ENCODE measurements at places on chromosomes 2 and 18. TPM values are rescaled to one million over a fixed set of nuclear protein-coding genes. Genes with fewer than 3 reads are reported as not detected.

TMEM37 gene
- not detected for total RNA-seq

DNA sequence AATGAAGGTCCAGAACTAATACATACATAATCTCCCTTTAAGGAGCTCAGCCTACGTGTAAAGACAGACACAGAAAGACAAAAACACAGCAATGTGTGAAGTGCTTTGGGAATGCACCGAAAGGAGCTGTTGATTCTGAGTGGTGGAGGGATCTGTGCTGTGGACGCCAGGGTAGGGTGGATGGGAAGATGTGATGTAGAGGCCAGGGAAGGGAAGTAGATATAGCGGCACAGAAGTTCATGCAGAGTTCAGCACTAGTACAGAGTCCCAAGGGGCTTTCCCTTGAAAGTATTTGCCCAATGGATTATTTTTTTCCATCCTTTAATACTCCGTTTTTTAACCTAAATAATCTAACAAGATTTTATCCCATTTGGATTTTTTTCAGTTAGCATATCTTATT is 32.1 kb upstream of the DOCK10 start:
- no peak for DNase-seq

GRCh38 chr18:63207143-63207790 is 112.3 kb downstream of the BCL2 start:
- no peak for DNase-seq

ERMN gene
- 194 TPM for total RNA-seq

DNA sequence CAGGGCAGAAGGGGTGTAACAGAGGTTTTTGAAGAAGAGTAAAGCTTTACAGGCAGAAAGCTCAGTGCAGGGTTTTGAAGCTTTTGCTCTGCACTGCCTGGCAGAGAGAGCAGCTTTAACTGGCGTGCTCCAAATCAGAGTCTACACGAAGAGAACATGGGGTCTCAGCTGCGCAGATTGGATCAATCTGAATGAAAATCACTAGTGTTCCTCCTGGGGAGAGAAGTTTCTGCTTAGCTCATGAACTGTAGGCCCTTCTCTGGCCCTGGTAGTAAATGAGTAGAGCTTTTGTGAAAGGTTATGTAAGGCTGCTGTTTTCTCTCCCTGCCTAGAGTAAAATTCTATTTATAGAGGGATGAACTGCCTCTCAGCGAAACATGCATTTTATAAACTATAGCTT is 13.6 kb downstream of the DCC start:
- no peak for DNase-seq

DNA sequence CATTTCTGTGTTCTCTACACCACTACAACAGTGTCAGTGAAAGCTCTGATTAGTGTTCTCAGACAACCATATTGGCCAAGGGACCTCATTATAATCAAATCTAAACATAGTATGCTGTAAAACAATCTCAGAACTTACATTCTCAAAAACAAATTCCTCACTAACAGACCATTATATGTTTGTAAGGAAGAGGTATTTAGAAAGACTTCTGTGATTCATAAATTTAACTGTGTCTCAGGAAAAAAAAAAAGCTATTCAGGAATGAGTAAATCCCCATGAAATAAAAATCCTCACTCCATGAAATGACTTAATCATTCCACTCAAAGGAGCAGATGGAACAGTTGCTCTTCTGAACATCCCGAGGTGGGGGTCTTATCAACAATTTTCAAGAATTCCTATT is 413.0 kb downstream of the CDH2 start:
- DNase-seq, result no peak

DNA sequence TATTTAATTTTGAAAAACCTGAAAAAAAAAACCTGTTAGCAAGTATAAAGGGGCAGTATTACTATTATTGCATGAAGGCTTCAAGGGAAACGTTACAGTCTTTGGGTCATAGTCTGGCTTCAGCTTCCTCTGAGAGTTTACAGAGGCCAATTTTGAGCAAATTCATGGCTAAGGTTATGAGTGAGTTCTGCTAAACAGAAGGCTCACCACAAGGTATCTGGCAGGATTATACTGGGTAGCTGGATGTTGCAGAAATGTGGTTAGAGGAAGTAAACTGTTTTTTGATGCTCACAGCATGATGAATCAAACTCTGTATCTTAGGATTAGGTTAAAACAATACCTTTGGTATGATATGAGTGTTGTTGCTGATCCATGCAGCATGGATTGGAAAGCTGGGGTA is 9.3 kb downstream of the MRPL19 start:
- no peak for DNase-seq

GRCh38 chr18:41226186-41226585 is 728.8 kb upstream of the PIK3C3 start:
- DNase-seq, result no peak

DNA sequence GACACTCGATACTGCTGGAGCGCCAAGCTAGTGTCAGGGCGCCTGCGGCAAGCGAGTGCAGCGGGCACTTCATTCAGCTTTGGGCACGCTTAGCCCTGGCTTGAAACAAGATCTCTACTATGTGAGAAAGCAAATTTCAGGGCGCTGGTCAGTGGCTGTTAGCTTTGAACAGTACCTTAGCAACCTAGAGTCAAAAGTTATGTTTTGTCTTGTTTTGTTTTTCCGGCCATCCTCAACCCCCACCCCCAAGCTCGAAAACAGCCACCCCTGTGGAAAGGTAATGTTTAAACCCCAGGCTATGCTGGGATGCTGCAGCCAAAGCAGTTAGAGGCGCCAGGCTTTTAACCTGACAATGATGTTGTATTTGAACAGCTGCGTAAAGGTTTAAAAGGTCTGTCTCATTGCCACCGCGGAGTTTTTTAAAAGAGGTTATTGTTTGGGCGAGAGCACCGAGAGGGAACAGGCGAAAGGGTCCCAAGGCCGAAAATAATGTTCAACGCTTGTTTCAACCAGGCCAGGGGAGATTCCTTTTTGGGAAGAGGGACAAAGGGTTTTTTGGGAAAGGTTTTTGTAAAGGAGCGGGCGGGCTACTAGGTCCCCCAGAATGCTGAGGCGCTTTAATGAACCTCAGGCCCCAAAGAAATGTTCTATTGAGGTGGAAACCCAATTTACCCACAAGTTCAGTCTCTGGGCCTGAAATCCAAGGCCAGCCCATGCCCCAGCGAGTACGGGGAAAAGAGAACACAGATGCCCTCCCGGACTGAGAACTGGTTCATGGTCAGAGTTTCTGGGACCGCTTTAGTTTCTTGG is 2.3 kb upstream of the HOXD10 start:
- DNase-seq, result no peak

GRCh38 chr18:33051407-33051806 is 278.6 kb upstream of the KLHL14 start:
- no peak for DNase-seq

MC4R gene
- 3.9 TPM for total RNA-seq

XIRP2 gene
- total RNA-seq, result not detected

HOXD3 gene
- total RNA-seq, result not detected

MARCO gene
- 0.60 TPM for total RNA-seq

- DNase-seq, result no peak
Observed at GRCh38 chr2:196956069-196956468, 29.6 kb upstream of the PGAP1 start.

EPHA4 gene
- total RNA-seq, result 111 TPM

C2orf66 gene
- 0.38 TPM for total RNA-seq

GRCh38 chr2:155250800-155251199 is 552.3 kb downstream of the KCNJ3 start:
- DNase-seq, result no peak

- no peak for DNase-seq
Observed at GRCh38 chr2:217902379-217903141, 100.2 kb downstream of the TNS1 start.

CYRIA gene
- total RNA-seq, result 113 TPM

ASPRV1 gene
- 9.5 TPM for total RNA-seq

GRCh38 chr2:237289139-237289538 is 124.8 kb downstream of the COL6A3 start:
- DNase-seq, result no peak

DNA sequence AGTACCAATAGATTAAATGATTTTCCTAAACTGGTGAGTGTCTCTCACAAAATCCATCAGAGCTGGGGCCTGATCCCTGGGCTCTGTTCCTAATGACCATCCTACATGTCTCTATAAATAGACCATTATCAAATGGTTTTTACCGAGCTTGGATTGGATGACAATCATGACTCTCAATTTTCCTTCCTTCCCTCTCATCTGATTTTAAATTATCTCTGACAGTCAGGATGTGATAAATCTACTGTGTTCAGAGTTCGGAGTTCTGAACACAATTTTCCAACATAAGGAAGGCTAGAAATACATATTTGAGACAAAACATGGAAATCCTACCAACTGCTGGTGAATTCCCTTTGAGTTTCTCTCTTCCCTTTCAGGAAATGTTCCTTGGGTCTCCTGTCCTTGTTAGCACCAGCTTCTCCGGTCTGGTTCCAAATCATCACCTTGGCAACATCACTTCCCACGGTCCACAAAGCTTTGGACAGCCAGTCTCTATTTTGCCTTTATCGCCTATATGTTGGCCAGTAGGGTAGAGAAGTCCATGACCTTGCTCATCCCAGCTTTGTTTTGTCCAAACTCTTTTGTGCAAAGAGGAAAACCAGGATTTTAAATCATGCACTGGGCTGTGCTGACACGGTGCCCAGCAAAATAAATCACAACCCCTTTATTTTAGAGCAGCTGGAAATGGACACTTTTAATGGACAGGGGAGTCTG is 139.6 kb upstream of the ITGA6 start:
- DNase-seq, result no peak

GRCh38 chr2:55811048-55811447 is 112.5 kb downstream of the EFEMP1 start:
- DNase-seq, result no peak

- DNase-seq, result no peak
Observed at GRCh38 chr18:49546278-49546677, 15.6 kb upstream of the LIPG start.

DNA sequence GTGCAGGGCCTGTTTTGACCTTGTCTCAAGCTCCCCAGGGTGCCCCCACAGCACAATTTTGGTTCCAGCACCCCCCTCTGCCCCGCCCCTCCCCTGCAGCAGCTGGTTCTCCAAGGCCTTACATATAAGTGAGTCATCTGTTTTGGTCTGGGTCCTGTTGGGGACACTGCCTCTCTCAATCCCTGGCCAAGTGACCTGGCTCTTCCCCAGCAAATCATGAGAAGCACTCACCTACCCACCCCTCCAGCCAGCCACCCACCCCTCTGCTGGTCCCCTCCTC is 90.5 kb downstream of the INHBB start:
- peak; percentile 0 for DNase-seq

DNA sequence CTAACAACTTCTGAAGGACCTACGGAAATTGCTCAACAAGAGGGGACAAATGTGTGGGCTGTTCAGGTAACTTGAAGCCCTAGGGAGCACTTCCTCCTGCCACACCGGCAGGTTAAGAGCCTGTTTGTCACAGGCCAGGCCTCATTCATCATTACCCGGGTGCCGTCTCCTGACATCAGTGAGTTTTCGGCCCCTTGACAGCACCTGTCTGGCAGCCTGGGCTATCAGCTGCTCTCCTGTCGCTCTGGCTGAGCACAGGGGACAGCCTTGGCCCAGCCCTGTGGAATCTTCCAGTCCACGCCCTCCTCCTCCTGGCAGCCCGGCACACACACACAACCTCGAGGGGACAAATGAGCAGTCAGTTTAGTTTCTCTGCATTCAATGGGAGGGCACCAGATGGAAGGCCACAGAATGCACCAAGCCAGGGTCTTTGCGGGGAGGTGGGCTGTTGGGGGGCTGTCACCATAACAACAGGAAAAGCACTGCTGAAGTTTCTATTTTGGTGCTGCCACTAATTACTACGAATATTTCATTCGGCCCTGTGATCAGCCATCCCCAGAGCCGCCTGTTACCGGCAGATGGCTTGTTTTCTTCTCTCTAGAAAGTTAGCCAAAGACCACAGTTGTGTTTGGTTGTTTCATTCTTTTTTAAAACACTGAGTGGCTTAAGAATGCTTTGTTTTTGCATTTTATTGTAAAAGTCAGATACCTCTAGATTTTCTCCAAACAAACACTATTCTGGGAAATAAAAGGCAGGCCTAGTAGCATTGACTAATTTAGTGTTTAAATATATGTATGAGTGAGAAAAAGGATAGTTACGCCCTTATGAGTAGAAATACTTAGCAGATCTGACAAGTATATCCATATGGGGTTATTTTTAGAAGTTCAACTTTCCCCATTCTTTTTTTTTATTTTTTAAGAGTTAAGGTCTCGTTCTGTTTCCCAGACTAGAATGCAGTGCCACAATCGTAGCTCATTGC is 189.9 kb upstream of the NDUFV2 start:
- DNase-seq, result no peak

- DNase-seq, result no peak
Observed at GRCh38 chr18:59752666-59753065, 55.4 kb upstream of the CCBE1 start.

DNA sequence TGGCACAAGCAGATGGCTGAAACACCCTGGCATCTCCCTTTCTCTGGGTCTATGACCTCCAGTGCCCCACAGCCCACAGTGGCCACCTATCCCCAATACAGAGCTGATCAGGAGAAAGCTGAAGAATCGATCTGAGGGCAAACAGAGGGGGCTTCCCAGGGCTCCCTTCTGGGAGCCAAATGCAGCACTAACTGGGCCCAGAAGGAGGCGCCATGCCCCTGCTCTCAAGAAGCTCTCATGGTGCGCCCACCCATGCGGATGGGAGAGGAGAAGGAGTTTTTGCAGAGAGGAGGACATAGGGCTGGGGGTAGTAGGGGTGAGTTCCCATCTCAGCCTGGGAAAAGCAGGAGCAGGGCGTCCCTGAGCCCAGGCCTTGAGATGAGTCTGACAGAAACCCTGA is 787.3 kb upstream of the RAB6C start:
- DNase-seq, result no peak

ZNF804A gene
- 10.5 TPM for total RNA-seq

GRCh38 chr2:88071365-88071764 is 3.7 kb downstream of the SMYD1 start:
- DNase-seq, result no peak

- DNase-seq, result no peak
Observed at GRCh38 chr2:210546424-210547208, 9.8 kb upstream of the CPS1 start.

METTL21A gene
- 18.4 TPM for total RNA-seq

TRIM54 gene
- total RNA-seq, result 6.8 TPM

GNAL gene
- 49.4 TPM for total RNA-seq

DNA sequence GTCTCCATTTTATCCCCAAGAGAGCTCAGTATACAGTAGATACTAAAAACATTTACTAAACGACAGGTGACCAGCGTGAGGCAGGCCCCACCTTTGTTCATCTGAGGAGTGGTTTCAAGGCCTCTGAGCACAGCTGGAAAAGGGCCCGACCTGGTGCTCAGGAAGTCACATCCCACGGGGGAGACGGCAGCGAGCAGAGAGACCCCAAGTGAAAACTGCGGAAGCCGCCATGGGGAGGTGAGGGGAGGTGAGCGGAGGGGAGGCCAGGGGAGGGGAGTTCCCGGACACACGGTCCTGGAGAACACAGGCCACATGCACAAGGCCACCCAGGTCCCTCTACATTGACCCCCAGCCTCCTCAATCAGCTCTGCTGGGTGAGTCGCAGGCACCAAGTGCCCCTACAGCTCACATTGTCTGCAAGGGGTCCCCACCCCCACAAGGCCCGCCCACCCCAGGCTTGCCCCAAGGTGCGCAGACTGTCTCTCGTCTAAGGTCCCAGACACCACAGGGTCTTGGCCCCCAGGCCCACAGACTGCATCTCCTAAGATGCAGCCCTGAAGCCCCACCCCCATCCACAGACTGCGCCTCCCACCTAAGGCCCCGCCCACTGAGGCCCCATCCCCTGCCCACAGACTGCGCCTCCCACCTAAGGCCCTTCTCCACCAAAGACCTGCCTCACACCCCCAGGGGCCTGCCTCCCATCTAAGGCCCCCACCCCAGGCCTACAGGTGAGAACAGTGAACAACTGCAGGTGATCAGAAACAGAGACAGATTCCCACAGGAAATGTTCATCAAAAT is 19.1 kb downstream of the PARD6G start:
- DNase-seq, result no peak

GRCh38 chr2:8457092-8457481 is 224.8 kb upstream of the ID2 start:
- DNase-seq, result no peak
